Left lobe of liver (tissue), 2 donors: ENCODE measurements at places on chromosomes 16 and 17.
A peak's percentile ranks its signal among the peaks of the same experiment; 100 is the strongest.

GRCh38 chr17:74842599-74843351 is 16.9 kb downstream of the GRIN2C start:
- peak; percentile 73 for DNase-seq

DNA sequence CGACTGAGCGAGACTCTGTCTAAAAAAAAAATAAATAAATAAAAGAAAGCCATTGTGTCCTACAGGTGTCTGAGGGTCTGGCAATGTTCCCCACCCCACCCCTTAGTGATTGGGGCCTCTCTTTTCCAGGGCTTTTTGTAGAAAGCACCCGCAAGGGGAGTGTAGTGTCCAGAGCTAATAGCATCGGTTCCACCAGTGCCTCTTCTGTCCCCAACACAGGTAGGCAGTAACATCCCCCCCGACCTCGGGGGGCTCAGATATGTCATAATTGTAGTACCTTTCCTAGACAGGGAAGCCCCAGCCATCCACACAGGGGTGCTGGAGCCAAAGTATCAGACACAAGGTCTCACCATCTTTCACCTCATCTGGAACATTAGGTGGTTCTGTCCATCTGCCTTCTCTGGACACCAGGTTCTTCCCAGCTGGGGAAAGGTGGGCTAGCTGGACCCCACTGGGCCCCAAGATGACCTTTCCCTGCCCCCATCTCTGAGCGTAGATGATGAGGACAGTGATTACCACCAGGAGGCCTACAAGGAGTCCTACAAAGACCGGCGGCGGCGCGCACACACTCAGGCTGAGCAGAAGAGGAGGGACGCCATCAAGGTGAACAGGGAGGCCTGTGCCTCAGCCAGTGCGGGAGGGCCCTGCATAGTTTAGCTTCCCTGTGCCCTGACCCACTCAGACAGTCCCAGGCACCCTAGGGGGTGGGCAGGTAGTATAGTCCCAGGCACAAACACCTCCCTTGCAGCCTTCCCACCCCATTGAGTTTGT is 1.6 kb downstream of the MLX start:
- DNase-seq = no peak

- no peak for DNase-seq
These were observed 470.7 kb upstream of the RBFOX1 start for GRCh38 chr16:6861815-6862477.

GRCh38 chr17:4725646-4726310 is 5.5 kb upstream of the MED11 start:
- DNase-seq = no peak

GRCh38 chr16:9206156-9206555 is 114.7 kb downstream of the HAPSTR1 start:
- no peak for DNase-seq

DNA sequence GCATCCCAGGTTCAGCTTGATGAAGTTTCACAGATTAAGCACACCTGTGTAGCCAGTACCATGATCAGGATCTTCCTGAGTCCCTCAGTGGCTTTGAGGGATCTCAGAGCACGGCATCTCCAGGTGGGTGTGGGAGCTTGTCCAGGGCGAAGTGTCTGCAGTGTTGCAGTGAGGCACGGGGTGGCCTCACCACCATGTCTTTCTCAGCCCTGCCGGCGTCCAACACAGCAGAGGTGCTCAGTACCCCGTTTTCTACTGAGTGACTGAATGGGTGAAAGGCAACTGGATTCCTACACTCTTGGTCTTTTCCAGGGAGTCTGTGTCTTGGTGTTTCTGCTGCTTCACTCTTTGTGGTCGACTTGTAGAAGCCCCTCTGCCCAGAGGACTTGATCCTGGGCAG is 63.7 kb downstream of the MPRIP start:
- no peak for DNase-seq

GRCh38 chr17:70901870-70902269 is 732.5 kb downstream of the KCNJ2 start:
- no peak for DNase-seq

DNA sequence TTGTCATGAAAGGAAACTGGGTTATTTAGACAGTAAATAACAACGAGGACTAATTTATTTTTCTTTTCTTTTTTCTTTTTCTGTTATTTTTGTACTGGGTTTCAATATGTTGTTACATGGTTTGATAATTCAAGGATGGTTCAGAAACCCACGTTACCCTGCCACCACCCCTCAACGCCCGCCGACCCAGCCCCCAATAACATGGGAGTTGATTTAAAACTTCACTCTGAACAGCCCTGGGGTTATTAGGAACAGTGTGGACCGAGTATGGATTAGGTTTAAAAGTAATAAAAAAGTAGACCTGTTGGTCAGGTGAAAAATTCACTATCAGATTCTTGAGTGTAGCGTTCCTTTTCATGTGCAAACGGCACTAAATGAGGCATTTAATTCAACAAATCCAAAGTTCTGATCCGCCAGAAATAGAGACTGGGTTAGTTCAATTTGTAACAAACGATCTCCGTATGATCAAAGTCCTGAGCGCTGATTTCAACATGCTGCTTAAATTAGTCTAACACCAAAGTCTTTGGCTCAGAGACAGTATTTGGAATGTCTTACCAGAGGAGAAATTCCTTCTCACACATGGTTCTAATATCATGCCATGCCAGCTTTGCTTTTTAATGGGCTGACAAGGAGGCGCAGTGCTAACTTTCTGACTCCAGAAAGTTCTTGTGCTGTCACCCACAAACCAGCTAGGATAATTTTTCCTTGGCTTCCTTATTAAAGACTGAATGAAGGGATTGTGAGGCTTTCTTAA is 173.1 kb upstream of the IRX3 start:
- DNase-seq = peak; percentile 64

DNA sequence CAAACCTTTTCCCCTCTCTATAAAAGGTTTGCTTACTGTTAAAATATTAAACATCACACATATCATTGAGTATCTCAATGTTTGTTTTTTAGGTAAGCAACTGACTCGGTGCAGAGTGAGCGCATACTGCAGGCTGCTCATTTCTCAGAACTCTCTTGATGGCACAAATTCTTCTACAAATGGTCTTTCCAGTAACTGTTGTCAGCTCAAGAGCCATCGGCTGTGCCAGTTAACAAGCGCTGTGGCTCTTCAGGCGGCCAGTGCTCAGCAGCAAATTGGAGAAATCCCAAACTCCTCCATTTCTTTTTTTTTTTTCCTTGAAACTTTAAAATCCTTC is 8.6 kb downstream of the ABCA3 start:
- DNase-seq = peak; percentile 8

GRCh38 chr16:14497245-14498082 is 132.6 kb downstream of the PARN start:
- DNase-seq = no peak

DNA sequence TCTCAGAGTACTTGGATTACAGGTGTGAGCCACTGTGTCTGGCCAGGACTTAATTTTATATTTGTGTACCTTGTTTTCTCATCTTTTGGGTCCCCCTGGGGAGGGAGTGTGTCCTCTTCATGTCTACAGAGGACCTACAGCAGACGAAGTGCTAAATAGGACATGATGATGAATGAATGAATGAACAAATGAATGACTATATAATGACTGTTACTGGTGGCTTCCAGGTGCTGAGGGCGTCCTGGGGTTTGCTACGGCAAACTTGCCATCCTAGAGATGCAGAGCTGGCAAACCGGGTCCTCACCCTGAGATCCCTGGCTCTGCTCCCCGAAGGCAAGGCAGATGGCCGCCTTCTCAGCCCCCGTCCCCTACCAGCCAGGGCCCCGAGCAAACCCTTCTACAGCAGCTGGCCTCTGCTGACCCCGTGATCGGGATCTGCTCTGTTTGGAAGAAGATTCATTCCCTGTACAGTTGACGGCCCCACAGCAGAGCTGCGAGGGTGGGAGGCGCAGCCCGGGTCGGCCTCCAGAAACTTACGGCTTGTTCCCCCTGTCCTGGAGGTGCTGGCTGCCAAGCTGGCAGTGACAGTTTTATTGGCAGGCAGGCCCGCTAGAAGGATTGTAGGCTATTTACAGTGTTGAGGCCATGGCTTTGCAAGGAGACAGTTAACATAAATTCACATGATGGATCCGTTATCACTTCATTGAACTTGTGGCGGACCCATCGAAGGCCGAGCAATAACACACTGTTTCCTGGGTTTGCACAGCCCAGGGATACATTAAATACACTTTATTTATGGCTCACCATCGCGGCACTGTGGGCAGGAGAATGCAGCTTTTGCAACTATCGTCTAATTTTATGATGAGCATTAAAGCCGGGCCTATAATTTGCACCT is 197.7 kb upstream of the GSE1 start:
- DNase-seq = peak; percentile 43

DNA sequence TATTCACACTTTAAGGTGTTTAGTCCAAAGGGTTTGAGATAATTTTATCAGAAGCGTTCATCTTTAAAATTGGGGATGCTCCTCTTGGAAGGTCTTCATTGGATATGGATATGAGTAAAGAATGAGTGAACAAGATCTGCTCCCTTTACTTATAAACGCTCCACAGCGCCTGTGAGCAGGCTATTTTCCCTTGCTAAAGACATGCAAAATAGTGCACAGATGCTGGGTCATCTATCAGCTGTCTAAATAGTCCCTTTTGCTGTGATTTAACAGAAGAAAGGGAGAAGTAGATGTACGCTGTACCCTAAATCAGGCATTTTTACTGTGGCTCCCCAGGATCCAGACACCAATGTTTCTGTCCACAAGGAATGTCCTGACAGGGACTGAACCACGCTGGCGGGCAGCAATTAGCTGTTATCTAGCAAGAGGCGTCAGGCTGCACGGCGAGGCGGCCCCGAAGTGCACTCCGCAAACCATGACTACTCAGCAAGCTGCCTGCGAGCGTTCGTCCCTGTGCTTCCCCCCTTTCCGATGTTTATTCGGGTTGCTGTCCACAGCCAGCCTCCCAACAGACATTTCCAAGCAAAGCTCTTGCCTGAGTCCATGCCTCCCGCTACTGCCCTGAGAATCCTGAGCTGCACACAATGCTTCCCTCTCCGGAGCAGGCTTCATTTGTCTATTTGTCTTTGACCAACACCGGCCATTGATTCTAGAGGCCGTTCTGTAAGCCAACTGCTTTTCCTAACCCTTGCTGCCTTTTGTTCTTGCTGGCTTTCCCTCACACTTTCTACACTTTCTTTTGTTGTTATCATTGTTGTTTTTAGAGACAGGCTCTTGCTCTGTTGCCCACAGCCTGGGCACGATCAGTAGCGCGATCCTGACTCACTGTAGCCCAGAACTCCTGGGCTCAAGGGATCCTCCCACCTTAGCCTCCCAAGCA is 55.7 kb upstream of the CNEP1R1 start:
- DNase-seq = no peak

GRCh38 chr16:48611329-48612137 is 1.6 kb upstream of the N4BP1 start:
- peak; percentile 55 for DNase-seq
